ENCODE measurements at places on chromosomes 16 and 17.

- DNase-seq: peak; percentile 98
Observed at GRCh38 chr17:78890498-78890897, 12.5 kb downstream of the CEP295NL start.

DNA sequence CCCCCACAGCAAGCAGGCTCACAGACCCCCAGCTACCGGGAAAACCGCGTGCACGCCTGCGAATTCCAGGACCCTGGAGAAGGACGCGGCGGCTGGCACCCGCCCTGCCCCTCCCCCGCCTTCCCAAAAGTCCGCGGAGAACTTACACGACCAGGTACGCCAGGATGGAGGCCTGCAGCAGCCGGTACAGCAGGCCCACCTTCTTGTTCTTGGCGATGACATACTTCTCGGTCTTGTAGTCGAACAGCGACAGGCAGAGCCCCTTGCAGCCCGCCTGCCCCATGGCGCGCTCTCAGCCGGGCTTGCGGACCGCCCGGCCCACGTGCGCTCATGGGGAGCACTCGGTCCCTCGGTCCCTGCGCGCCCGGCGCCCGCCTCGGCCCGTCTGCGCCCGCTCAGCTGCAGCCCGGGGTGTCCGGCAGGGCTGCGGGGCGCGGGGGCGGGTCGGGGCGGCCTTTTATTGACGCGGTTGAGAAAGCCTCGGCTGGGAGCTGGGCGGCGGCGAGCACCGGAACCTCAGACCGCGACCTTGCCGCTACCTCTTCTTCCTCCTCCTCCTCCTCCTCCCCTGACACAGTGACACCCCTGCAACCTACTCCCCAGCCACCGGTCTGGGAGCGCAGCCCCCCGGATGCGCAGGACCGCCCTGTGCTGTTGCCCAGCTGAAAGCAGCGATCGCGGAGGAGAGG, at the start of gene P2RX5:
Gene P2RX5 (minus strand): TSS at position 433 of the 689 bp plus-strand sequence. CDS start 150 bp downstream, at position 283.
- DNase-seq: peak; percentile 36

GRCh38 chr16:12674071-12674470, 129.6 kb downstream of the CPPED1 start:
- DNase-seq: no peak

DNA sequence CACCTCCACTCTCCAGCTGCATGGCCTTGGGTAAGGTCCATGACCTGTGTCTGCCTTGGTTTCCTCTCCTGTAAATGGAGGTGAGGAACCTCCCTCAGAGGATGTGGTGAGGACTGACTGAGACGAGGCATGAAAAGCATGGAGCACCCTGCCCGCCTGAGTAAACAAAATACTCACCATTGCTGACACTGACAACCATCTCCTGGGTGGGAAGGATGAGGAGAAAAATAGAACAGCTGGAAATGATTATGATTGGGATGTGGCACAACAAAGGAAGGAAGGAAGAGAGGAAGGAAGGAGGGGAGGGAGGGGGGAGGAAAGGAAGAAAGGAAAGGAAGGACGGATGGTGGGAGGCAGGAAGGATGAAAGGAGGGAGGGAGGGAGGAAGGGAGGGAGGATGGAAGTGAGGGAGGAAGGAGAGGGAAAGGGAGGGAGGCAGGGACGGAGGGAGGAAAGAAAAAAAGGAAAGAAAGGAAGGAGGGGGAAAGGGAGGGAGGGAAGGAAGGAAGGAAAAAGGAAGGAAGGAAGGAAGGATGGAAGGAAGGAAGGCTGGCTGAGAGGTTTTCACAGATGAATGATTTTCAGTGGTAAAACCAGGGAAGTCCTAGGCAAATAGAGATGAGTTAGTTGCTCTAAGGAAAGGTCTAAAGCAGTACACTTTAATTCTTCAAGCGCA, 276.5 kb upstream of the XYLT1 start:
- no peak for DNase-seq

DNA sequence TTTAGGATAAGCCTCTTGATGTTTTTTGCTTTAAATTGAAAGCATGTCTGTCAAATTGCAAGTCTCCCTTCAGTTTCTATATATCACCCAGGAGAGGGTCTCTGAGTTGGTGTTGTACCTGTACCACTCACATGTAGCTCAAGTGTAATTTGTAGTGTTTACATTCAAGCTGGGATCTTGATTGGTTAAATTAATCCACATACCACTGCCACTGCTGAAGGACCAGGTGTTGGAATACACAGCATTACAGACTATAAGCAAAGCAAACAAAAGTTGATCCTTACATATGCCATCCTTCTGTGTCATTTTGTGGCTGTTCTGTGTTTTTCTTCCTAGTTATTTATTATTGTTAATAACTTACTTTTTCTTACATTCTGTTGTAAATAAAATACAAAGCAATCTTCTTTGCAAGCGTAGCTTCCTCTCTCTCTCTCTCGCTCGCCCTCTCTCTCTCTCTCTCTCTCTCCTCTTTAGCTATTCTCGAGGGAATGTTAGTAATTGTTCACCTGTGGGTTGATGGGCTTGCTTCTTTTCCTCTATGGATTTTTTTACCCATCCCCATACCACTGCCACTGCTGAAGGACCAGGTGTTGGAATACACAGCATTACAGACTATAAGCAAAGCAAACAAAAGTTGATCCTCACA, 20.8 kb upstream of the NOL11 start:
- no peak for DNase-seq

DNA sequence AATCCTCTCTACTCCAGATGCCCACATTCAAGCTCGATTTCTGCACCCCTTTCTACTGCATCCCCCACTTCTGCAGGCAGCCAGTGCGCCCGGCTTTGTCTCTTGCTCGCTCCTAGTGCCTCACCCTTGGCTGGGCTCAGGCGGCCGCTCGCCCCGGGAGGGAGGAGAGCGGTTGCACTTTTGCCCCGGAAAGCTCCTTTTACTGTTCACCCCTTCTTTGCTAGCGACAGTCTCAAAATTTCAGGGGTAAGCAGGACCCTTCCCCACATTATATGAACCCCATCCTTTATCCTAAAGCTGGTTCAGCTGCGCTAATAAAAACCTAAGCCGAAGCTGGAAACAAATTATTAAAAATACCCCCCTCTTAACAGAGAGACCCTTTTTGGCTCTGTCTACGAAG, 1.0 kb downstream of the HOXB5 start:
- no peak for DNase-seq

DNA sequence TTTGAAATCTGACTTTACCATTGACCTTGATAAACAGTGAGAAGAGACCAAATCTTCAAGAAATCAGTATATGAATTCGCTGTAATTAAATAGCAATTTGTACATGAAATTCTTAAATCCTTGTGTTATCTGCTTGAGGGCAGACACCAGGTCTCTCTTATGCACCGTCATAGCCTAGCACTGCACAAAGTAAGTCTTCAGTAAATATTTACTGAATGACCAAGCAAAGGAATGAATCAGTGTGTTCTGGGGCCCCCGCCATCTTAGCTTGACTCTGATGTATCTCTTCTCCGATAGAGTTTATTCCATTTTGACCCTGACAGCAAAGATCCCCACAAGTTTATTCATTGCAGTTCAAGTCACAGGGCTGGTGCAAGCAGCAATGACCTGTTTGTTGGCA, 328.0 kb downstream of the TMEM114 start:
- DNase-seq: no peak

DNA sequence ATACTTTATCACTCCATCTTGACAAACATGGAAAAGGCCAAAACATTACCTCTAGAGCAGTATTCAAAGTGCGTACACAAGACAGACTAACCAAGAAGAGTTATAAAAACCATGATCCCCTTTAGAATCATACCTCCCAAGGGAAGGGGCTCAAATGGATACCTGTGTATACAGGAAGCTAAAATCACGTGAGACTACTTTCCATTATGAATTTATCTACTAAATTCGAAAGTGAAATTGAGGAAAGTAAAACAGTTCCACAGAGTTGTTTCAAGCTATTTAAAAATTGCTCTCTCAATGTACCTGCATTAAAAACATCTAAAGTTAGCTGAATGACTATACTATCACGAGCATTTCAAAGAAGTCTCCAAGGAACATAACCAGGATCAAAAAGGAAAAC, 32.7 kb downstream of the AP1G1 start:
- no peak for DNase-seq

- no peak for DNase-seq
Observed at GRCh38 chr17:8310601-8311123, 621 bp downstream of the ARHGEF15 start.

GRCh38 chr16:68644715-68645493, at the start of gene CDH3:
CDH3 (plus strand) TSS chr16:68645310; CDS start chr16:68645380, 70 bp downstream.
- peak; percentile 47 for DNase-seq

GRCh38 chr17:13601776-13602551, at the start of gene HS3ST3A1:
HS3ST3A1 (minus strand) TSS chr17:13601929; CDS start chr17:13601129, 800 bp downstream.
- no peak for DNase-seq

GRCh38 chr16:58118801-58119508, 10.2 kb downstream of the CFAP20 start:
- DNase-seq: no peak

DNA sequence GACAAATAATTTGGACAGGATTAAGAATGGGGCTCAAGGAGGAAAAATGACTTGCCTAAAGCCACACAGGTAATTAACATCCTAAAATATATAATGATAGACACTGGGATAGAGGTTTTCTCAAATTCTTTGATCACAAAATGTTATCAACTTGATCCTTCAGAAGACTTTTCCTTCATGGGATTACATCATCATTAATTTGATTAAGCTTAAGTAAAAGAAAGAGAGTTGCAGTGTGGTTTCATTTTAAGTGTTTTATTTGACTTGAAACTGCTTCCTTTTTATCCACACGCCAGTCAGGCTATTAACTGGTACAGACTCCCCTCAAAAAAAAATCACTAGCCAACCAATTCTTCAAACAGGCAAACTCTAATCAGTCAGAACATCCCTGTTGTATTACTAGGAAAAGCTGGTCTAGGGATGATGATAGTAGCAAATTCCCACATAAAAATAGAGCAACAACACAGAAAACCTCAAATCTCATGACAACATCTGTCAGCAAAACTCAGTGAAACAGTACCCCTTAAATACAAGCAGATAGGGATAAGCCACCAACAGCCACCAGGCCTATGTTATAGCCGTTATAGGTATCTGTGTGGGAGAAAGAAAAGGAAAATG, 32.5 kb downstream of the AKAP10 start:
- no peak for DNase-seq

DNA sequence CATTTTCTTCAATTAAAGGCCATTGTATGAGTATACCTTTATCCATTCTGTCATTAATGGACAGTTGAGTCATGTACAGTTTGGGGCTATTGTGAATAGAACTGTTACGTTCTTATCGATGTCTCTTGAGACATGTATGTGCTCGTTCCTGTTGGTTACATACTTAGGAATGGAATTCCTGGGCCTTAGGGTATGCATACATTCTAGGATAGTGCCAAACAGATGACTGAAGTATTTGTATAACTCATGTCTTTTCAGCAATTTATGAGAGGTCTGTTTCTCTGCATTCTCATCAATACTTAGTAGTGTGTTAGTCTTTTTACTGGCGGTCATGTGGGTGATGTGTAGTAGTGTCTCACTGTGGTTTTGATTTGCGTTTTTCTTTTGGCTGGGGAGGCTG, 81.2 kb downstream of the USP22 start:
- no peak for DNase-seq

DNA sequence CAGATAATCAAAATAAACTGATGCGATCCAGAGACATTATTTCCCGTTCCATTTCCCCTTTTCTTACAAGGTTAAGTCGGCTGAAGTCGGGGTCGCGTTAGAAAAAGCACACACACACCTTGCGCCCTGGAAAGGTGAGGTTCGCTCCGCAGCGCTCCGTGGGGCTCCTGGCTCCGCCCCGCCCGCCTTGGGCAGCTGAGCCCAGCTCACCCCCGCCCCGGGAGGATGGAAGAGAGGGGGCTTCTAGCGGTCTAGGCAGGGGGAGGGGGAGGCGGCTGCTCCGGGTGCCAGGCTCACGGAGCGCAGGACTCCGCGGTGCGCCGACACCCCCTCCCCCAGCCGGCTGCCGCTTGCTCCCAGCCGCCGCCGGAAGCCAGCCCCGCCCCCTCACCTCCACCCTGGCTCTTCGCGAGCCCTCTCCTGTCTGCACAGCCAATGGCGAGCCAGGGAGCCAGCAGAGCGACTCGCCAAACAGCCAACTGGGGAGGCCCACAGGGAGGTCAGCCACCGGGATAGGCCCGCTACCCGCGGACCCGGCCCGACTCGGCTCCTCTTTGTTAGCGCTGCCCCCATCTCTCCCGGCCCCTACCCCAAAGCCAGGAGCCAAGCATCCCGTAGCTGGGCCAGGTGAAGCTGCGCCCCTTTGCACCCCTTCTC, 30.4 kb downstream of the FAM222B start:
- peak; percentile 91 for DNase-seq

DNA sequence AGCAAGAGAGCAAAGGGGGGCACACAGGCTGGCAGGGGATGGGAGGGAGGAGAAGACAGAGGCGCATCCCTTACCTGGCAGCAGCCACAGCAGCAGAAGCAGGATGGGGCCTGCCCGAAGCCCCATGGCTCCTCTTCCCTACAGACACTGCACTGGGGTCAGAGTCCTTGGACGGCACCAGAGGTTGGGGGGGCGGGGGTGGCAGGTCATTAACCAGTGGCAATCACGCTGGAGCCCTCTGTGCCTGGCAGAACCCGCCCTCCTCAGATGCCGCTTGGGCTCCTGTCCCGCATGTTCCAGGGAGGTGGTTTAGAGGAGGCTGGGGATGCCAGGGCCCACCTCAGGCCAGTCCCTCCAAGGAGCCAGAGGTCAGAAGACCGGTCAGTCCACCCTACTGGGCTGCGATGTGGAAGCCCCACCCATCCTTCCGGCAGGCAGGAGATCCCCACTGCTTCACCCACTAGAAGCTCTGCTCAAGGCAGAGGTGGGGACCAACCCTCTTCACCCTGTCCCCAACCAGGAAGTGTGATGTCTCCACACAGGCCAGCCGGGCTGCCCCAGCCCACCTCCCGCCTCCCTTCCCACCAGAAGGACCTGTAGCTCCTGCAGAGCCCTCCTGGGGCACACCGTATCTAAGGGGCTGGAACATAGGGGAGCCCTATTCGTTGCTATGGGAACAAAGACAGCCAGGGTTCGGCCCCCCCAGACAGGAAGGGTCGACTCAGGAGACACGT, 11.7 kb downstream of the ZG16B start:
- DNase-seq: no peak

- DNase-seq: peak; percentile 54
Observed at GRCh38 chr17:81733507-81734404, 21.7 kb downstream of the SLC25A10 start.

DNA sequence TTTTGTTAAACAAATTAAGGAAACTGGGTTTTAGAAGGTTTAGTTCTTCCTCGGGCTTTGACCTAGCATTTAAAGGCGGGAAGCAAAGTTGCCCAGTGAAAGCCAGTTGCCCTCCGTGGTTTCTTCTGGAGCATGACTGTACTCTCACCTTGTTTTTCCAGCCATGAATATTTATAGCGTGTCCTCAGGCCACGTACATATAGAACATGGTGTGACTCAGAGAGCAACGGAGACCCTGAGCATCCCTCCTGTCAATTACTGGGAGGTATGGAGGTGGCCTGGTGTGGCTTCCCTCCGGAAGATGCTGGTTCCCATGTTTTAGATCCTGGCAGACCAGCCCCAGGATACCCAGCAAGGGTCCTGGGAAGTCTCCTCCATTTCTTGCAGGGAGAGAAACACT, 48.4 kb downstream of the AKAP1 start:
- DNase-seq: no peak

GRCh38 chr16:87119748-87120147, 197.4 kb downstream of the C16orf95 start:
- DNase-seq: no peak

- DNase-seq: no peak
Observed at GRCh38 chr17:34713687-34714086, 134.3 kb downstream of the TMEM132E start.

GRCh38 chr16:19179546-19180490, 11.8 kb downstream of the SYT17 start:
- DNase-seq: peak; percentile 97
